HT-29 (cell line): ENCODE measurements at places on chromosomes 3 and 15. TPM values are rescaled to one million over a fixed set of nuclear protein-coding genes. Genes with fewer than 3 reads are reported as not detected.

GRCh38 chr3:172616031-172616461 lies 92.8 kb upstream of the TNFSF10 start:
- no peak for DNase-seq

RETNLB gene
- total RNA-seq = 0.16 and 2.2 TPM in 2 replicates

CCRL2 gene
- 7.4 and 9.7 TPM in 2 replicates for total RNA-seq

- no peak for DNase-seq
Measured at GRCh38 chr3:53163444-53164387, 2.7 kb downstream of the PRKCD start.

ROBO2 gene
- 0.55 and 2.8 TPM in 2 replicates for total RNA-seq

DNA sequence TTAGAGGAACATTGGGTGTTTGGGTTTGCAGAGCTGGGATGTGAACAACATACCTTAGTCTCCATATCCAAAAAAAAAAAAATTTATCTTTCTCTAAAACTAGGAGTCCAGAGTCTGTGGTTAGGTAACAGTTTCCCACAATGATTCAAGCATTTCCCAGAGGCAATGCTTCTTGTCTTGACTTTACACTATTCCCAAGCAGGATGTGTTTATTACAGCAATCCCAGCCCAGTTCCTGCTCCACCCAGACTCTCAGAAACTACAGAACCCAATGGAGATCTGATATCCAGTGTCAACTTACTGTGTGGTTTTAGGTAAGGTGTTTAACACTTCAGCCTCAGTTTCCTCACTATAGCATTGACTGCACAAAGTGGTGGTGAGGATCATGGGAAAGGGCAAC lies 2.3 kb upstream of the C3orf62 start:
- no peak for DNase-seq

CTDSPL gene
- total RNA-seq = 33.3 and 34.6 TPM in 2 replicates

NOX5 gene
- not detected in 2 replicates for total RNA-seq

DOCK3 gene
- 0.10 TPM in 1 of 2 replicates, not detected in the other for total RNA-seq
